Cardiac septum (tissue), 1 donor: ENCODE measurements at places on chromosomes 6 and 20. TPM values are rescaled to one million over a fixed set of nuclear protein-coding genes. Genes with fewer than 3 reads are reported as not detected.

DNA sequence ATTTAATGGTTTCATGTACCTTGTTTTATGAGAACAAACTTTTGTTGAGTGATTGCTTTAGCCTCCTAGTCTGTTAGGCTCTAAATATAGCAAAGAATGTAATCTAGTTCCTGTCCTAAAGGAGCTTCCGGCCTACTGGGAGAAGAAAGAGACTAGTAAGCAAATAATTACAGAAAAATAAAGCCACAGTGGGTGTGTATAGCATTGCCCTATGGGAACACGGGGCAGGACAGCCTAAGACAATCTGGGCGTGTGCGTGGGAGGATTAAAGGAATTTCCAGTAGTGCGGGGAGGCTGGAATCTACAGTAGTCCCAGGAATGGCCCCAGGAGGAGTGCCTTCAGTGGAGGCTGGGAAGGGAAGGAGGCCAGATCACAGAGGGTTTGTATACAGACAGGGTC lies 98.1 kb upstream of the AKAP12 start:
- DNase-seq = no peak

DNA sequence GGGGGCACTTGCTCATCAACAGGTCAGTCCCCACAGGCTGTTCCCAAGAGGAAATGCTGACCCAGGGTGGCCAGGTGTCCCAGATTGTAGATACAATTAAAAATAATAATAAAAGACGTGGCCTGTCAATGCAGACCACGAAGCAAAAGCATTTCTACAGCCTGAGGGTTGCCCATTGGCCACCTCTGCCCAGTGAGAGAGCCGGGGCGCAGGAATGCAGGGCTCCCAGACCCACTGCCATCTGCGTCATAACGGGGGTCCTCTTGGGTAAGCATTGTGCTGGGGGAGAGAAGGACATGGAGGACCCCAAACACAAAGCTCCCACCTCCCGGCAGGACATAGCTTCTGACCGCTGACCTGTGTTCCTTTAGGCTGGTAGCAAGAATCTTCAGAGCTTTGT lies 22.9 kb upstream of the AFDN start:
- DNase-seq = no peak

GRCh38 chr6:138545621-138545980 lies 46.3 kb upstream of the NHSL1 start:
- peak; percentile 91 for DNase-seq

DNA sequence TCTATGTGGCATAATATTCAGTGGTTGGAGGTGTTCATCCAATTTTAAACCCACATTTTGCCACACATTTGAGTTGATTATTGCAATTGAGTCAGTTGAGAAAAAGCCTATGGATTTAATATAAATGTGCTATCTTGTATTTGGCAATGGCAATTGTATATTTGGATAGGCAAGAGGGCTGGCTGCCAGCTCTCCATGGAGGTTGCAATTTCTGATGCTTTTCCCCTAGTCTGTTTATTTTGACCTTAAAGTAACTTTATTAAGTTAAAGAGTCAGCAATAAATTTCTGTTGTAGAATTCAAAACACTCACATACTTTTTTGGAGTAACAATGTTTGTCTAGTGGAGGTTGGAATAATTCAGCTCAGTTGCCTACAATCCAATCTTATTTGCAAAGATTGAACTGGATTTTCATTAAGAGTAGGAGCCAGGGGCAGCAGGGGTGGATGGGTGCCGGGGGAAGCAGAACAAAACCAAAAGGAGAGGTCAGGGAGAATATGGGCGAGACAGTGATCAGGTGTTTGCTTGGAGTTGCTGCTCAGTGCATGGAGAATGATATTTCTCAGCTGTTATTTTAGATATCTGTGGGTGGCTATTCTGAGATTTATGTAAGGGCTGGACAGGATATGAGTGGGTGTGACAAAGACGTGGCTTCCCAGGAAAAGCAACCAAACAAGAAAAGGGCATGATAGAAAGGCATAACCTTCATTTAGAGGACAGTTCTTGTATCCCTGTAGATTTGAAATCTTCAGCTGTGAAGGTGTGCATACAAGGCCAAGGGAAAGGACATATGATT lies 163.0 kb downstream of the HDGFL1 start:
- no peak for DNase-seq

DNA sequence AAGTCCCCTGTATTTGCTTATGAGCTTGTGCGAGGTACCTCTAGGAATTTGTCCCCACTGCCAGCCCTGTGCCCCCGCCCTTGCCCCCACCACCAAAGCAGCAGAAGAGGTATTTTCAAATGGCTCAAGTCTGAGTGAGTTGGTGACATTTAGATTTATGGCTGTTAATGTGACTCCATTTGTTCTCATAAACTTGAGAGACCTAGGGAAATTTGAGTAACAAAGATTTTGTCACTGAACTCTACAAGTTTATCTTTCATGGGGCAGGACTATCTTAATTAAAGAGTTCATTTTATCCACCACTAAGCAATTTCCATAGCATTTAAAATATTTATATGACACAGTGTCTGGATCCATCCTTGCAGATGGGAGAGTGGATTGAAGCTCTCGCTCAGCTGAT lies 108.5 kb downstream of the PRND start:
- no peak for DNase-seq

DNA sequence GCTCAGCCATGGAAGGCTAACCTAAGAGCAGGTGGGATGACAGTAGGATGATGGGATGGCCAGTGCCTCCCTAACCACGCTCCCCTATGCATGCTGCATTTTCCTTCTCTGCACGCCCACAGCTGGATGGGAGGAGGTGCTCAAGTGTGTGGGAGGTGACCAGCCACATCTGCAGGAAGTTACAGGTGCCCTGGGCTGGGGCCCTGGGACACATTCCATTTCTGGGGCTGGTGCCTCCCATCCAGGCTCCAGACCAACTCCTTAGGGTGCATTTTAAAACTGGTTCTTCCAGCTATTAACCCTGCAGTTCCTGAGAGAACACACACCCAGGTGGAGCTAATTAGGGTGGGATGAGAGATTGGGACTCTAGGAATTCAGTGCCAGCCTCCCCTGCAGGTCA lies 135.3 kb upstream of the ARMC2 start:
- DNase-seq = no peak

GRCh38 chr20:53602661-53603060 lies 9.0 kb upstream of the ZNF217 start:
- no peak for DNase-seq

- DNase-seq = no peak
Measured at GRCh38 chr6:109491207-109491938, 8.4 kb upstream of the ZBTB24 start.

DNA sequence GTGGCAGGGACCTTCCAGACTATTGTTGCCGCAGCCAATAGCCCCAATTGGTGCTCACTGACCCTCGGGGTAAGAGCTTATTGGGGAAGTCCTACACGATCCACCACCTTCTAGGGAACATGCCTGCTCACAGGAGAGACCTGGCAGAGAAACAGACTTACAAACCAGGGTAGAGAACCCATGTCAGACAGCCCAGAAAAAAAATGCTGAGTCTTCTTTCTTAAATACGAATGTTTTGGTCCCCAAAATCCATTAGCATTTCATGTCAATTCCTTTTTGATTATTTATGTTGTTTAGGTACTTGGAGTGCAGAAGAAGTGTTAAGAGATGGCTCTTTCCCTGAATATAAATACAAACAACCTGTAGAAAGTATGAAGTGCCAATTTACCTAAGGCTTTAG lies 84.9 kb upstream of the PDE10A start:
- DNase-seq = no peak

DNA sequence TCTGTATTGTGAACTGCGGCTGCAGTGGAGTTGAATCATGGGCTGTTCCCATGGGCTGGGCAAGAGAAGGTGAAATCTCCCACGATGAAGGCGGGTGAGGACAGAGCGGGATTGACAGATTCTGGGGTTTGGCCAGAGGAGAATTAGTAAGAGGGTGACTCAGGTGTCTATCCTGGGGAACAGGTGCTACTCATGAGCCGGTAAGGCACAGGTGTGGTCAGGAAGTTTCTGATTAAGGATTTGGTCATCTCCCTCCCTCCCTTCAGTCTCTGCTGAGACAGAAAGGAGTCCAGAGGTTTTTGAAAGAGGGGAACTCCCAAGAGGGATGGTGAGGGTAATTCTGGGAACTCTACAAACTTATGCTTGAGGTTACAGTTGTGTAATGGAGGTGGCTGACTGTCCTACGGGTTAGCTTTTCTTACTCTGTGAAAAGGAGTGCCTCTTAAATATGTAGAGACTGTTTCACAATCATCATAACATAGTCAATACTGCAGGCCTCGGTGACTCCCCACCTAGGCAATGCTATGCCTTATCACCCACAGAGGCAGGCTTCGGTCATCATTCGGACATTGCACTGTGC lies 31.5 kb downstream of the SERPINB1 start:
- DNase-seq = no peak

Gene TRDN
- 490 TPM for total RNA-seq

Gene ME1
- 17.9 TPM for total RNA-seq

Gene GPX5
- total RNA-seq = not detected

Gene CDC5L
- 20.7 TPM for total RNA-seq

Gene CLVS2
- total RNA-seq = not detected

Gene PRPH2
- 0.70 TPM for total RNA-seq
